ENCODE measurements at places on chromosomes 5 and 9. TPM values are rescaled to one million over a fixed set of nuclear protein-coding genes. Genes with fewer than 3 reads are reported as not detected.

The PDE6A gene
- not detected for total RNA-seq

The CLINT1 gene
- 83.9 TPM for total RNA-seq

The GFI1B gene
- total RNA-seq, result not detected

The OSMR gene
- not detected for total RNA-seq

The SPINK13 gene
- total RNA-seq, result not detected

The GABRP gene
- not detected for total RNA-seq

The SH3RF2 gene
- total RNA-seq, result not detected

The CDK5RAP2 gene
- total RNA-seq, result 55.9 TPM

The CCNH gene
- 61.4 TPM for total RNA-seq

The PCA3 gene
- not detected for total RNA-seq

The KIF3A gene
- total RNA-seq, result 11.1 TPM

The AGGF1 gene
- total RNA-seq, result 29.2 TPM

The PAEP gene
- total RNA-seq, result not detected

The TEX48 gene
- total RNA-seq, result 0.80 TPM

The TRAF1 gene
- 169 TPM for total RNA-seq

The PFN3 gene
- not detected for total RNA-seq

The PCDHB5 gene
- not detected for total RNA-seq

The MSX2 gene
- total RNA-seq, result not detected

The IL7R gene
- 112 TPM for total RNA-seq

The SPATA31A3 gene
- total RNA-seq, result not detected

The PCDHB12 gene
- total RNA-seq, result not detected

Data from activated naive CD8-positive, alpha-beta T cell treated with anti-CD3 and anti-CD28 coated beads for 36 hours (primary cell).